NCI-H524 treated with DMSO at 0.1 percent for 48 hours (cell line): ENCODE measurements at places on chromosomes 4 and X.
A peak's percentile ranks its signal among the peaks of the same experiment; 100 is the strongest.

DNA sequence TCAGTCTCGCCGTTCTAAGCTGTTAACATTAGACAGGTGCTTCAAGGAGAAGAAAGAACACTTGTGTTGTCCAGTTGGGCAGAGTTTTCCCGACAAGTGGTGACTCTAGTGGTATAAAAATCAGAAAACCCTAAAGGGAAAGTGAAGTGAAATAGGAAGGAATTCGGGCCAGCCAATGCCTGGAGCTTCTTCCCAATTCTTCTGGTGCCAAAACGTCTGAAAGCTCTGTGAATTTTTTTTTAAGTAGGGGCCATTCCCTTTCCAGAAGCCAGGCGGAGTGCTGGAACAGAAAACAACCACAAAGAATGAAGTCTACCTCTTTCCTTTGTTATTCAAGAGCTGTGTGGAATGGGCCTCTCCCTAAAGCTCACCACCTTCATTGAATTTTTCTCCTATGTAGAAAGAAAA is 43.1 kb upstream of the PPARGC1A start:
- no peak for DNase-seq

- DNase-seq = no peak
Observed at GRCh38 chrX:19953145-19953544, 37.7 kb downstream of the BCLAF3 start.

- DNase-seq = no peak
Observed at GRCh38 chr4:3498901-3499510, 33.2 kb downstream of the LRPAP1 start.

DNA sequence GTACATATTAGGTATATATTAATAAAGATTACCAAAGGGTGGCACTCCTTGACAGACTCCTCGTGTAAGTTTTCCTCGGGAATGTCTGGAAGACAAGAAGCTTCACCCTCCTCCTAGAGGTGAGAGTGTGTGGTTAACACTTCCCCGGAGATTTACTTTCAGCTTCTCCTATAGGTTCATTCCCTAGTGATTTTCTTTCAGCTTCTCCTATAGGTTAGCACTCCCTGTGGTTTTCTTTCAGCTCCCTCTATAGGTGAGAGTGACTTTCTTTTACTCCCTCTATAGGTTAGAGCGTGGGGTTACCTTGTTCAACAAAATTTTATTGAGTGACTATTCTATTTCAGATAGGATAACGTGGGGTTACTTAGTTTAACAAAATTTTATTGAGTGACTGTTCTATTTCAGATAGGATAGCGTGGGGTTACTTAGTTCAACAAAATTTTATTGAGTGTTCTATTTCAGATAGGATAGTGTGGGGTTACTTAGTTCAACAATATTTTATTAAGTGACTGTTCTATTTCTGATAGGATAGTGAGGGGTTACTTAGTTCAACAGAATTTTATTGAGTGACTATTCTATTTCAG is 106.0 kb upstream of the PLAC1 start:
- peak; percentile 73 for DNase-seq

DNA sequence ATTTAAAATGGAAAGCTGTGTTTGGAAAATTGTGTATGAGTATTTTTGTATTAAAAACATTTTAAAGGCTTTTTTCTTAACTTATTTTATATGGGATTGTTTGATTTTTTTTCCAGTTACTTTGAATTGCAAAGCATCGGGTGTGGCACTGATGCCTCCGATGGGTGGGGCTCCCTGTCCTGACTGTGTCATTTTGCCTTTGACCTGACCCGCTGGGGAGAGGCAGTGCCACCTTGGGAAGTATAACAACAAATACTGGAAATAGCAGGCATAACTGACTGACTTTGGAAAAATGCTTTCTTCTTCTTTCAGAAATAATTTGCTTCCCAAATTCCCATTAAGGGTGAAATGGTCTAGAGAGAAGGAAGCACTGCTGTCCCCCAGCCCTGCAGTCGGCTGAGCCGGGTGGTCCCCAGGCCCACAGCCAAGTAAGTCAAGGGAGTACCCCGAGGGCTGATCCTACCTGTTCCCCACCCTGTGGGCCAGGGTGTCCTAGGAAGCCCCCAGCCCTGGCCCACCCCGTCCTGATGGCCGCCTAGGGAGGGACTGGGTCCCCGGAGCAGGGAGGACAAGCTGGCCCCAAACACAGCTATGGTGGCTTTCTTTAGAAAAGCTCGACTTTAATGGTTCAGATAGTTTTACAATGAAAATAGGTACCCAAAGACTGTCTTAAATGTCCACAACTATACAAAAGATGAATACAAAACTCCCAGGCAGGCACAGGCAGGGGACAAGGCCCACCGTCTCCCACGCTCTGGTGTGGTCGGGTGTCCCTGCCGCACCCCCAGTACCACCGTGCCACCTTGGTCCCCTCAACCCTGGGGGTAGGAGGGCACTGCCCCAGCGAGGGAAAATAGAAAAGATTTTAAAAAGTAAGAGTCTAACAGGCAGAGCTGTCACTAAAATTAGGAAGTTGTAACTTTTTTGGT is 26.4 kb downstream of the NELFA start:
- no peak for DNase-seq

- DNase-seq = no peak
Observed at GRCh38 chr4:60944060-60944459, 256.1 kb upstream of the ADGRL3 start.

DNA sequence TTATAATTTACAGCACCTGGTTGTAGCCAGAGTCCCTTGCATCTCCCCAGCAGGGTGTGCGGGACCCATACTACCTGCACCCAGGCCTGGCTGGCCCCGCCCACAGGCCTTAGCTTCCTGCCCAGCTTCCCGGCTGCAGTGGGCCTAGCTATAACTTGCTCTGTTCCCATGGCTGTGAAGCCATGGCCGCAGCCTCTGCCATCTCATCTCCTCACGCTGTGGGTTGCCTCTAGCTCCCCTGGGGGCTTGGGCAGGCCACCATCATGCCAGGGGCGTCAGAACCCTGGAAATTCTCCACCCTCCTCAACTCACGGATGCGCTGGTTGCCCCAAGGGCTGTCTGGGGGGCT is 26.1 kb upstream of the SORBS2 start:
- DNase-seq = no peak

GRCh38 chr4:154276496-154276895 is 215.1 kb downstream of the DCHS2 start:
- DNase-seq = no peak

DNA sequence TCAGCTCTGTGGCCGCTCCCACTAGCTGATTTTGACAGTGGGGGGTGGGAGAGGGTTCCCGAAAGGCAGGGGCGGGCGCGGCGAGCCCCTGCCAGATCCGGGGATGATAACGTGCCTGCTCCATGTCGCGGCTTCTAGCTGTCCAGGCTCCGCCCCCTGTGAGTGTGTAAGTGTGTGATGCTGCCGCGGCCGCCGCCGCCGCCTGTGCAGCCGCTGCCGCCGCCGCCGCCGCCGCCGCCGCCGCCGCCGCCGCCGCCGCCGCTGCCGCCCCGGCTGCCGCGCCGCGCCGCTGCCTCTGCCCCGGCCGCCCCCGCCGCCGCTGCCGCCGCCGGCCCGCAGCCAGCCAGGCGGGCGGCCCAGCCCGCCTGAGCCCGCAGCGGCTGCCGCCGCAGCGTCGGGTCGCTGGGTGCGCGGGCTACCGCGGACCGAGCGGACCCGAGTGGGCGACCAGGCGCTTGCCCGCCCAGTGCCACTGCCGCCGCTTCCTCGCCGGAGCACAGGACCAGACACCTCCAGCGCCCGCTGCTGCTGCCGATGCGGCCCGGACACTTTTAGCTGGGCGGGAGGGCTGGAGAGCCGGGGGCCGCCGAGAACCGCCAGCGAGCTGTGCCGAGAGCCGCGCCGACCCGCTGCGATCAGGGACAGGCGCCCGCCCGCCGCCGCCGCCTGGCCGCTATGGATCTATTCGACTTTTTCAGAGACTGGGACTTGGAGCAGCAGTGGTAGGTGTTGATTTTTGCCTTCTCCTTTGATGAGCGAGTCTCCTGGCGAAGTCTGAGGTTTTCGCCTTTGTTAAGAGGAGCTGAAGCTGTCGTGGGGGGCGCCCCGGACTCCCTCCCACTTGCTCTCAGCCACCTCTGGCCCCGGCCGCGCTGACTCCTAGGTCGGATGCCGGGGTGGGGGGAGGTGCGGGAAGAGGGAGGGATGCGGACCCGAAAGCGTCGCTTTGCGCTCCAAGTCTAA is at the start of gene AFF2:
Gene AFF2, plus strand, starts transcription at position 195 of the 963 bp plus-strand sequence. Its CDS starts 481 bp downstream, at position 676.
- no peak for DNase-seq

DNA sequence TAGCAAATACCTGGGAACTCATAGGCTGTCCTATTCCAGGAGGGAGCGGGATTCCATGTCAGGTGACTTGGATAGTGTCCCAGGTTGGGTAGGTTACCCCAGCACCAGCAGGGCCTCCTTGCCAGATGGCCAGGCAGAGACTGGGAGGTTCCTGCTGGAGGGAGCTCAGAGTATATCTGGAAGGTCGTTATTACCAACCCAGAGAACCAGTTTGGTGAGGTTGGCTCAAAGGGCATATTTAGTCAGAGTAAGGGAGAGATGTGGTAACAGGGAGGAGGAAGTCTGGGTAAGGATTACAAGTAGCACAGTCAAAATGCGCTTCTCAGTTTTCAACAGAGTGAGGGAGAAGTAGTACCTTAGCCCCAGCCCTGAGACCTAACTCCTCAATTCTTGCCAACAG is 53.3 kb upstream of the LNX1 start:
- no peak for DNase-seq

DNA sequence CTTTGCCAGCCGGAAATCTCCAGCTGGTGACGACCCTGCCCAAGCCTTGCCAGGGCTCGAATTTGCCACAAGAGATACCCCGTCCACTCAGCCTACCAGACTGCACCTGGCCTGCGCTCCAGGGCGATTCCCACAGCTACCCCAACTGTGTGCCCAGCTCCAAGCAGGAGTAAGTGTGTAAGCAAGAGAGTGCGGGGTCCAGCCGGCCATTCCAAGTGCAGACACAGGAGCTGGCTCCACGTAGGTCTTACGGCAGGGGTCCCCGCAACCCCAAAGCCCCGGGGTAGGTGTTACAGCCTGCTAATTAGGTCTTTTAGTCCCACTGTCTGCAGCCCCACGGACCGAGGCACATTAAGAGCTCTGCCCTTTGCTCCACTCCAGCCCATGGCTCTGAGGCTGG is 1305.2 kb downstream of the ARAP2 start:
- no peak for DNase-seq

DNA sequence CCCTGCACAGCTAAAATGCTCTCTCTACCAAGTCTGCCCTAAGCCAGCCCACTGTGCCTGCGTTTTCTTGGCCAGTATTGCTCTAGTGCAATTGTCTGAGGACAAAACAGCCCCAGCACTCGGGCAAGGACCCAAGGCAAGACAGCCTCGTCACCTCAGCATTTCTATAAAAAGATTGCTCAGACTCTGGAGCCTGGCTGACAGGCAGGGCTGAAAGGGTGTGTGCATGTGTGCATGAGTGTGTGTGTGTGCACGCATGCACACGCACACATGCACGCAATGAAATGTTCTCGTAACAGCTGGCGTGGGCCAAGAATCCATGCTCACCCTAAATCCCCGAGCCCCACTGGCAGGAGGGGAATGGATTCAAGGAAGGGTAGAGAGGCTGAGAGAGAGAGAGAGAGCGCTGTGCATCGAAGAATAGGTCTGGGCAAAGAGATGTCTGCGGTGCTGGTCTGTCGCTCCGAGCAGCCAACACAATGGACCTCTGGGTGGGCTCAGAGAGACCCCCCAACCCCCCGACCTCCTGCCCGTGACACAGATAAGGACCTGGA is 579.2 kb downstream of the BCOR start:
- no peak for DNase-seq

DNA sequence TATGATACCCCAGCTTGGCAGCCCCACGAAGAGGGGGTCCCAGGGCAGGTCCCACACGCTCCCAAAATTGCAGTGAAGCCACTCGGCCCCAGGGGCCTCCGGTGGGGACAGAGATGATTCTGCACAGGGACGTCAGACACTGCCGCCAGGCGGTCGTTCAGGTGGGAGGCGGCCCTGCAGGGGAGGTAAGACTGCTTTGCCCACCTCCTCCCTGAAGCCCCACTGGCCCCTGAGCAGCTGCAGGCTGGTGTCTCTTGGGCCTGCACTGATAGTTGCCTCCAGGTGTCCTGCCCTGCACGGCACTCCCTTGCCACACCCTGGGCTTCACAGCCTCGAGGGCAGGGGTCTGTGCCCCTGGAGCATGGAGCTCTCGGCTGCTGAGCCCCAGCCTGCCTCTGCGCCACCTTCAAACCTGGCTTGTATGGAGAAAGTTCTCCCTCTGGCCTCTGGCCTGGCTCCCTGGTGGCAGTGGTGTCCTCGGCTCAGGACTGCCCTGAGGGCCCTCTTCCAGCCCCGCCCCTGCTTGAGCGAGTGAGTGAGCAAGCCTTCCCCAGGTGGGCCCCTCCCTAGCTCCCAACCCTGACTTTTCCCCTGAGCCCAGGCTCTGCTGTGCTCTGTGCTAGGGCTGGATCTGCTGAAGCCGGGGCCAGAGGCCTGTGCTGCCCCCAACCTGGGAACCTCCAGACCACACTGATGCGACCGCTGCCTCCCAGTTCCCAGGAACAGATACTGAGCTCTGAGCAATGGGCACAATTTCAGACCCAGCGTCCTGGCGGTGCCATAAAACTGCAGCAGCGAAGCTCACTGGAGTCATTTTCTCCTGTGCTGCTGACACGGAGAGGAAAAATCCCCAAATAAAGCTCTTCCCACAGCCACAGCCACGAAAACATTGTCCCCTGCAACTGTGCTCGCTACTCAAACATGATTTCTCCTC is 16.1 kb downstream of the ADRA2C start:
- no peak for DNase-seq

DNA sequence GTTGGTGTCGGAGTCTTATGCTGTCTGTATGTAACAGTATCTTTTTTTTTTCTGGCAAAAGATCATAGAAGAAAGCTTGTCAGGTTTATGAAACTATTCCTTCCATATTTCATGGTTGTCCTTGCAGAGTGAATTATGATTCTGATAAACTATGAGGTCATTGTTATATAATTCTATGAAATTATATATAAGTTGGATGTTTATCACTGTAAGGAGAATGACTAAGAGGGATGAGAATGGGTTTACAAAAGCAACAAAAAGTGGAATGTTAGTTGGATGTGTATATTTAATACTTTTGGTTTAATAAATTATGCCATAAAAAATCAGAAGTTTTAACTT is 43.1 kb downstream of the RAPGEF2 start:
- no peak for DNase-seq
